SK-N-MC (cell line): ENCODE measurements at places on chromosomes 6 and 20.

DNA sequence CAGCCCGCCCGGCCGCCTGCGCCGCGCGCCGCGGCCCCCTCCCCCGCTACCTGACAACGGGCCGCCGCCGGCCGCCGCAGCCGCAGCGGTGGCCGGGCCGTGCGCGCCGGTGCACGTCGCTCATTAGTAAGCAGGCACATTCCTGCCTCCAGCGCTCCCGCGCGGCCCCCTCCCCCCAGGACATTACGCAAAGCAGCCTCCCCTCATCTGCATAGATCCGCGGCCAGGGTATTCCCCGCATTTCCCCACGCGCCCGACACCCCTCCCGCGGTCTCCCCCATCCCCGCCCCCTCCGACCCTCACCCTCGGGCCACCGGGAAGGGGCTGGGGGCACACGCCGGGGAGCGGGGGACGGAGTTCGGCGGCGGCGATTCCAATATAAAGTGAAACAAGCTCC lies at the start of gene HIVEP2:
HIVEP2 (minus strand) TSS at position 128 of the 397 bp plus-strand sequence. CDS start 170,438 bp downstream, outside the sequence.
- no peak for DNase-seq

- DNase-seq, result no peak
These were observed 60.4 kb downstream of the TPD52L1 start for GRCh38 chr6:125213939-125214338.

- DNase-seq, result no peak
These were observed 749.9 kb downstream of the HACE1 start for GRCh38 chr6:104109806-104110205.

DNA sequence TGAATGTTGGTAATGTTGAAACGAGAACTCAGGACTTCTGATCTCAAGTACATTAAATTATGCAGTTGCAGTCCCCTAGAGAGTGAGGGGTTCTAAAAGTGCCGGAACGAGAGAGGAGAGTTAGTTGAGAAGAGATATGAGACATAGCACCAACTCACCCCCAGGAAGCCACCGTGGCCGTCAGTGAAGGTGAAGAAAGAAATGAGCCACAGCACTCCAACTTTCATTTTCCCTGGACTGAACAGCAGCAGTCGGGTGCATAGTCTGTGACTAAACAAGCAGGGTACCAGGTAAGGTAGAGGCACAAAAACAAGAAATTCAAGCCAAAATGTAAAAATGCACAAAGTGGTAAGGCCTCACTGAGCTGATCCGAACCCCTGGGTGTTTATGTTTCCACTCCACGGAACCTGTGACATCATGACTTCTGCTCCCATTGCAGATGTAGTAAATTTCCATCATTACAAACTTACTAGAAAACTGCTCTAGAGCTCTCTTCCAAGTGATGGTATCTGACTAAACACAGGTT lies 13.2 kb downstream of the ADGRF1 start:
- DNase-seq, result no peak

DNA sequence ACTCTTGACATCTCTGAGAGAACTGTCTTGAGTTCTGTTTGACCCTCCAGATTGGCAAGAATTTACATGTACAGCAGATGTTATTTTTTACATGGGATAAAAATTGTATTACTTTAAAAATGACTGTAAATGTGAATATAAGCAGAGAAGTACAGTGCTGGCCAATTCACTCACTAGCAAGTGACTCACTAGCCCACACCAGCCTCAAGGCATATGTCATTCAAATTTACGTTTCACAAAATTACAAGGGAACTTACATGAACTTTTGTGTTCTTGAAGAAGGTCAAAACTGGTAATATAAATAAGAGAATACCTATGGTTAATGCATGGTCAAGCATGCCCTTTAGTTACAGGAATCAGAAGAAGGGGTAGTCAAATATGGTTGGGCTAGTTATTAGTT lies 54.0 kb upstream of the HMGCLL1 start:
- DNase-seq, result no peak

DNA sequence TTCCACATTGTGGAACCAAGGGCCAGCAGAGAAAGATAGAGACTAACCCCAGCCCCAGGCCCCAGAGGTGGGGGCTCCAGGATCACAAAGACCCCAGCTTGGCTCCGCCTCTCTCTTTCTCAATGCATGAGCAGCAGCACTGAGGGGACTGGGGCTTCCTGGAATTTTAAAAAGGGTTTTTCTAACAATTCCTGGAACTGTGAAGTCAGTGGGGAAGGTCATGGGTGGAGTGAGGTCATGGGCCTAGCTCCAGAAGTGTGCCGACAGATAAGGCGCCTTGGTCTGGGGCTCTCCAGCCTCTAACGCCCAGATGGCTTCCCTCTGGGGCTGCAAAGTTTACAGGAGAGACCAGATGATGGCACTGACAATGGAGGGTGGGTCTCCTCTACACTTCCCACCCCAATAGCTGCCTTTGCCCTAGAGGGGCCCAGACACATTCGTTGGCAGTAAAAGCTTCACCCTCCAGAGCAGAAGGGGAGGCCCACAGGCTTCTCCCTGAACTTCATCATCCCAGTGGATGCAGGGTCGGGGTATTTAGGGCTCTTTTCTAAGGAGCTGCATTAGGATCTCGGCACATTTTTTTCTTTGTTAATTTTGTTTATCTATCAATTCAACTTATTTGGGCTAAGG lies 46.9 kb upstream of the CD93 start:
- DNase-seq, result no peak

DNA sequence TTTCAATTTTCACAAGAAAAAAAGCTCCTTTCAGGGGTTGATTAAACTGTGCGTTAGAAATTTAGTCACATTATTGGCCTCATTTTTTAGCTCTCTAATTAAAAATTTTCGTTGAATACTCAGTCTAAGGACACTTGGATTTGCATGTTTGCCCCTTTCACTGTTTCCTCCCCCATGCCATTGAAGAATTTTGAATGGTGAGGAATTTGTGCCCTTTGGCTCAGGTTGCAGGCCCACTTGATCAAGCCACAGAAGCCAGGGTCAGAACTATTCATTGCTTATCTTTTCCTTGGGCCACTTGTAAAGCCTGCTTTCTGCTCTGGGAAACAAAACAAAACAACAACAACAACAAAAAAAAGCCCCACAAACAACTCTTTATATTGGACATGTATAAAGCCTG lies 12.2 kb downstream of the LIN28B start:
- no peak for DNase-seq

- peak; percentile 84 for DNase-seq
These were observed 81.4 kb downstream of the SERAC1 start for GRCh38 chr6:158086504-158087223.

- no peak for DNase-seq
These were observed 4.7 kb upstream of the SLC22A2 start for GRCh38 chr6:160263196-160263939.

DNA sequence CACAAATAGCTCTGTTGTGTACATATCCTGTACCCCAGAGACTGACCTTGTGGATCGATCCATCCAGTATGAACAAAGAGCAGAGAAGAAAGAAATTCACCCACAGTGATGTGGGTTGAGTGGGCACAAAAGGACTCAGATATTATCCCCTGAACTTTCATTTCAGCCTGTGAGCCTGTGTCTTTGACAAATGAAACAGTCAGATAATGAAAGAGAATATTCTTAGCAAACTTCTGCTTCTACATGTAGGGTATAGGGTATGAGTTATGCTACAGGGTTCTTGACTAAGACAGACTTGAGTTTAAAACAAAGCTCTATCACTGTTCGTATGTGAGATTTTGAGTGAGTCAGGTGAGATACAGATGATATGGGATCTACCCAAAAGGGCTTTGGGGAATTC lies 359.7 kb downstream of the MAFB start:
- no peak for DNase-seq

DNA sequence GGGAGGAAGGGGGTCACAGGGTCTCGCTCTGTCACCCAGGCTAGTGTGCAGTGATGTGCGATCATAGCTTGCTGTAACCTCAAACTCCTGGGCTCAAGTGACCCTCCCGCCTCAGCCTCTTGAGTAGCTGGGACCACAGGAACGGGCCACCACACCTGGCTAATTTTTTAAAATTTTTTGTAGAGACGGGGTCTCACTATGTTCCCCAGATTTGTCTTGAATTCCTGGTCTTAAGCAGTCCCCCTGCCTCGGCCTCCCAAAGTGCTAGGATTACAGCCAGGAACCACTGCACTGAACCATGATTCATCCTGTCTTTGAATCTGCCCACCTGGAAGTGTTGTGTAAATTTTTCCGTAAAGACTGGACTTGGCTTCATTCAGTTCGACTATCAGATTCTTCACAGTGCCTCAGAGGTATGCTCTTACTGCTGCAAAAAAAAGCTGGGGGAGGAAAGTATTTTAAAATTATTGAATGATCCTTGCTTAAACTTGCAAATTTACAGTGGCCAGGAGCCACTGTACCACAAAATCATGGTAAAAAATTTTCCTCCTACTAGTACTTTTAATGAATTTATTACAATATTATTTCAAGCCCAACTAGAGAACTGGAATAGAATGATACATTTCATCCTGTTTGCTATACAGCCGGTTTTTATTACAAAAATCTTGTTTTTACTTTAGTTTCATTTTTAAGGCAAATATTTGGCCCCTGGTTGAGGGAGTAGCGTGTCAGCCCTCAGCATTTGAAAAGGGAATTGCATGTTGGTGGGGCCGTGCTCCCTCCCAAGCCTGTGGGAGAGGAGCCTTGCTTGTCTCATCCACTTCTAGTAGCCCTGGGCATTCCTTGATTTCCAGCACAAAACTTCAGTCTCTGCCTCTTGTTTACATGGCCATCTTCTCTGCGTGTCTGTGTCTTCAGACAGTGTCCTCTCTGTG lies 202.5 kb upstream of the SGK1 start:
- no peak for DNase-seq

- no peak for DNase-seq
These were observed 10.1 kb downstream of the PPP1R3G start for GRCh38 chr6:5095236-5095635.

DNA sequence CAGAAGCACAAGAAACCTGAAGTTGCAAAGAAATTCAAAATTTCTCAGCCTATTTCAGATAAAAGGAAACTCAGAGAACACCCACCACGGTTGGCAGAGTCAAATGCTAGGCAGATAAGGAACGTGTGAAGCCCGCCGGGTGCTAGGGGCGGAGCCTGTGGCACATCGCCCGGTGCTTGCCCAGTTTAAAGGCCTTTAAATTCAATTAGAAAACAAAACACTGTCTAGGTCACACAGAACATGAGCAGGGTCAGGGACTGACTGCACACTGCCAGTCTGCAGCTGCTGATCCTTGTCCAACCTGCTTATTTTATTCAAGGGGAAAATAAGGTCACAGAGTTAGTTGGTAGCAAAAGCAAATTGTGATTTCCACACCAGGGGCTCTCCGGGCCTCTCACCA lies 75.8 kb downstream of the PSMG4 start:
- no peak for DNase-seq

DNA sequence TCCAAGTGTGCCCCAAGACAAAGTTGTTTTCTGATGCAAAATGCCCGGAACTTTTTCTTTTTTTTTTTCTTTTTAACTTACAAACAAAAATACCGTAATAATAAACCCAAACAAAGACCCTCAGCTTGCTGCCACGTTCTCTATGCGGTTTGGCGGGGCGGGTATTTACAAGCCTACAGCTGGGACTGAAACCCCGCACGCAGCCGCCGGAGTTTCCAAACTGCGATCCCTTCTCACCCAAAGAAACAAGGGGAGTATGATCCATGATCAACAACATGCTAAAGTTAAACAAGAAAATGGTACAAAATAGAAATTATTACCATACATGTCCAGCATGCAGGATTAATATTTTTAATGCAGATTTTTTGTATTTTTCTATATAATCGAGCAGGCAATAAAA lies 2.1 kb downstream of the MAFB start:
- DNase-seq, result no peak

DNA sequence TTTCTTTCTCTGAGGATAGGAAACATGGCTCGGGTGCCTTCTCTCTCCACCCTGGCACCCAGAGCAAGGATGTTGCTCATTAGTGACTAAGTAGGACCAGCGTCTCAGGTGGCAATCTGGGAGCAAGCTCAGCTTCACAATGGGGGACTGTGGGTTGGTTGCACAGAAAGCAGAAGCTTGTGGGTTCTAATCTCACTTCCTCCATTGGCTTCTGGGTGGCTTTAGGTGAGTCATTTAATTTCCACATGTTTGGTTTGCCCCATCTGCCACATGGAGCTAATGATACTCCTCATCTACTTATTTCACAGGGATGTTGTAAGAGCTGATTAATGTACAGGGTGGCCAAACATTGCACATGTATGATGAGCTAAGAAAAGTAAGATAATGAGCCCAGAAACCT lies 54.8 kb upstream of the AKIRIN2 start:
- no peak for DNase-seq

- DNase-seq, result no peak
These were observed 234.4 kb upstream of the MCHR2 start for GRCh38 chr6:100228437-100228833.

GRCh38 chr20:61052776-61053442 lies 199.2 kb upstream of the CDH4 start:
- no peak for DNase-seq

DNA sequence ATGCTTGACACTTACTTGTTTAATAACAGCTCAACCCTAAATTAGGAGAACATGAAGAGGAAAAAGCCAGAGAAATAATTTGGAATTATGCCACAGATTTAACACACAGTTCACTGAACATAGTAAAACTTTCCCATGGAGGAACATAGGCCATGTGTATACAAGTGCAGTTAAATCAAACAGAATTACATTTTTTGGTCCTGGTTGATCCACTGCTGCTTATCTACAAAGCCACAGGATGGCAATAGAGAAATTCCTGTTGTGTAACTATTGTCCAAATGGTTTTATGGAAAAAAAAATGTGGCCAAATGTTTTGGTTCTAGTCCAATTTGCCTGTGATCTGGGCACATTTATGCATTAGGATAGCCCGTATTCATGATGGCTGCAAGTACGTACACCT lies 136.8 kb downstream of the ALDH8A1 start:
- DNase-seq, result no peak

- DNase-seq, result no peak
These were observed 83.8 kb upstream of the NXT1 start for GRCh38 chr20:23266530-23267398.

DNA sequence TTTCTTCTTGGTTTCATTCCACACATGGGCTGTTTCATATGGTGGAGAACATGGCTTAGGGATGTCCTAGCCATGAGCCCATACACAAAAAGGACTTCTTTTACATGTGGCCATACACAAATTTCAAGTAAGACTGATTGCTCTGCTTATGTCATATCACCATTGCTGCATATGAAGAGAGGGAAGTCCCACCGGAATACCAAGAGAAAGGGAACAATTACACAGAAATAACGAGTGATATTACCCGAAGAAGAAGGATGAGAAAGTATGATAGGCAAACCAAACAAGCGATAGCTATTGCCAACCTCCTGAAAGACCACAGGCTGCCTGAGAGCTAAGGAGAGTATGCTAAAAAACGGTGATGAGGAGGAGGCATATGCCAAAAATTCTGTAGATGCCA lies 70.5 kb upstream of the TNFRSF21 start:
- DNase-seq, result no peak

GRCh38 chr6:146066506-146066905 lies 37.6 kb downstream of the GRM1 start:
- DNase-seq, result no peak

- no peak for DNase-seq
These were observed 137.7 kb upstream of the C6orf118 start for GRCh38 chr6:165447141-165447540.

DNA sequence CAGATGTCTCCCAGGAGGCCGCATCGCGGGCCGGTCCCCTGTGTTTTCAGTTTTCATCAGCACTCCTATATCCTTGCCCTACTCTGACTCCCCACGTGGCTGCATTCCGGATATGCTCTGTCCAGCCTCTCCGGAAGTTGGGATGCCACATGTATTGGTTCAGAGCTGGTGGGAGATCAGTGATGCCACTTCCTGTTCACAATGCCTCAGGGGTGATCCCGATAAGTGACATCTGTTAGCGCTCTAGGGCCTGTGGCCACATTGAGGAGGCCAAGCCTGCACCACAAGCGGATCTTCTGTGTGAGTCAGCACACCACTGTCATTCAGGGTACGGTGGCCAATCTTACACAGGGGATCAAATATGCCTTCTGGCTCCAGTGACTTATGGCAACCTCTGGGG lies 57.8 kb downstream of the PPP1R3G start:
- no peak for DNase-seq
